Mammary epithelial cell (primary cell): ENCODE measurements at places on chromosomes 6 and 20. TPM values are rescaled to one million over a fixed set of nuclear protein-coding genes. Genes with fewer than 3 reads are reported as not detected.

GRCh38 chr6:1945235-1945832 is 300.1 kb downstream of the GMDS start:
- DNase-seq = no peak

- peak; percentile 6 for DNase-seq
Measured at GRCh38 chr6:78868116-78868515, 765 bp downstream of the IRAK1BP1 start.

DNA sequence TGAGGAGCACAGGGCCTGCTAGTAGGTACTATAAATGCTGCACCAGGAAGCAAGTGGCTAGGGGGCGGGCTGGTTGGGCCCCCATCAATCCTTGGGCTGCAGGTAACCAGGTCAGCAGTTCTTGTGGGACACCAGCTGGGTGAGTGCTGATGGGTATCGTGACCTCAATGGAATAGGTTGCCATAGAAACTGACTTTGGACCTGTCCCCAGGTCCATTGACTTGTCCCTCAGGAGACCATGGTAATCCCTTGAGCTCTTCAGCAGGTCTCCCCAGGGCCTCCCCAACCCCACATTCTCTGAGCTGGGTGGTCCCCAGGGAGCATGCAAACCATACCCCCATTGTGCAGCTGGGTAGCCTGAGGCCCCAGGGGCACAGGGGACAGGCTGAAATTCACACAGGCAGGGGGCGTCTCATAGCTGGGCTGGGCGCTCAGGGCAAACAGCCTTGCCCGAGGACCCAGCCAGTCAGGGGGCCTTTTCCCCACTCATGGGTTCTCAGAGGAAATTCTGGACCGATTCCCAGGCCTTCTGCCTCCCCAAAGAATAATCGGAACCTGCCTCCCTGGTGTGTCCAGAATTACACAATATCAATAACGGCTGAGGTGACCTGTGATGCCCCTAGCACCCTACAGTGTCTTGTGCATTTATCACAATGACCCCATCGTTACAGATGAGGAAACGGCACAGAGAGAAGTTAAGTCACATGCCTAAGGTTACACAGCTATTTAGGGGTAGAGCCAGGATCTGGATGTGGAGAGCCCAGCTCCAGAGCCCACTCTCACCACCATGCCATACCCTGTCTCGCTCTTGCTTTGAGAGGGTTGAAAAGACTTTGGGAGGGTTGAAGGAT is 35.9 kb downstream of the SRC start:
- no peak for DNase-seq

DNA sequence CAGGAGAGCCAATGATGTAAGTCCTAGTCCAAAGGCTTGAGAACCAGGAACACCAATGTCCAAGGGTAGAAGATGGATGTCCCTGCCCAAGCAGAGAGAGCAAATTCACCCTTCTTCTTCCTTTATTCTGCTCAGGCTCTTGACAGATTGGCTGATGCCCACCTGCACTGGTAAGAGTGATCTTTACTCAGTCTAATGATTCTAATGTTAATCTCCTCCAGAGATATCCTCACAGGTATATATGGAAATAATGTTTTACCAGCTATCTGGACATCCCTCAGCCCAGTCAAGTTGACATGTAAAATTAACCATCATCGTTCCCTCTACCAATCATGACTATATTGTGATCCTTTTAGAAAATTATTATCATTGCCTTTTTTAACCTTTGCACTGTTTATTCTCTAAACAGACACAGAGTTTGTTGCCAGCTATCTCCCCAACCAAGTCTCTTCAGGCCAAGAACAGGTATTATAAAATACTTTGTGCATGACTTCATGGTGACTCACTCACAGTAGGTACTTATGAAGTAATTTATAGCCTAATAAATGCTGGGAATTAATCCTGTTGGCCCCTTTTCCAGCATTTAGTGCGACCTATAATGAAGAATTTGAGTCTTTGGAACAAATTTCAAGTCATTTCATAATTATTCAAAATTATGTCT is 26.2 kb upstream of the TSHZ2 start:
- peak; percentile 76 for DNase-seq

DNA sequence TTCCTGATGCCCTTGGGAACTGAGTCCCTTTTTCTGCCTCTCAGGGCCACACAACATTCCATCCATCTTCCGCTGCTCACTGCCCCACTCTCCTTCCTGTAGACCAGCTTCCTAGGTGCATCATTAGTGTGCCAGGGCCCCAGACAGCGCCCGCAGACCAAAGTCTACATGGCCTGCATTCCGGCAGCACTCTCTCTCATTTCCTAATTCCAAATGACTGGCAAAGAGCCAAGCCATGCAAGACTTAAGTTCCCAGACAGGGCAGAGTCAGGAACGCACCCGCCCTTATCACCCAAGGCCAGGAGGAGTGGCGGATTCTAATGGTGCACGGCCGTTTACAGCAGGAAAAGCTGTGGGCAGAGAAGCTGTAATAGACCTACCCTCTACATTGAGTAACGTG is 159.8 kb upstream of the ARID1B start:
- DNase-seq = no peak

Gene TLDC2
- polyA plus RNA-seq = not detected

DNA sequence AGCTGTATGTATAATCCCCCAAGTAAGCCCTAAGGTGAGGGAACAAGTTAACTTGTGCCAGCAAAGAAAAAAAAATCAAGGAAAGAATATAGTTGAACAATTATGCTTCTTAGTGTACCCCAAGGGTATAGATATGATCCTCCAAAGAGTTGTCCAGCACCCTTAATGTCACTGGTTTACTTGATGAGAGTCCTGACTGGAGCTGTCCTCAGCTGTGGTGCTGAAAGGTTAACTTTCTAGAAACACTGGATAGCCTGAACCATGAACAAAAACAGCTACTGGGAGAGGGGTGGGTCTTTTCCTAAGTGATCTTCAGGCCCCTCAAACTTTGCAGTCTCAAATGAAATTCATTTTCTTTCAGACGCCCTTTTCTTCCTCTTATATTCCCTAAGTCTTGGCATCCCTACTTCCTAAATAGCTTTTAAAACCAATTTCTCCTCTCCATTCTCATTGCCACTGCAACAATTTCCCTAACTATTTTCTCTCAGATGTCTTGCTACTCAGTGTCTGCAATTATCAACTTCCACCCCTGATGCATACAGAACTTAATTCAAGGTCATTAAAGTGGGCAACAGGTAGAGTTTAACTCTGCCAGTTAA is 83.5 kb upstream of the PROKR2 start:
- peak; percentile 17 for DNase-seq

GRCh38 chr6:141133836-141134235 is 998.9 kb upstream of the GJE1 start:
- no peak for DNase-seq

DNA sequence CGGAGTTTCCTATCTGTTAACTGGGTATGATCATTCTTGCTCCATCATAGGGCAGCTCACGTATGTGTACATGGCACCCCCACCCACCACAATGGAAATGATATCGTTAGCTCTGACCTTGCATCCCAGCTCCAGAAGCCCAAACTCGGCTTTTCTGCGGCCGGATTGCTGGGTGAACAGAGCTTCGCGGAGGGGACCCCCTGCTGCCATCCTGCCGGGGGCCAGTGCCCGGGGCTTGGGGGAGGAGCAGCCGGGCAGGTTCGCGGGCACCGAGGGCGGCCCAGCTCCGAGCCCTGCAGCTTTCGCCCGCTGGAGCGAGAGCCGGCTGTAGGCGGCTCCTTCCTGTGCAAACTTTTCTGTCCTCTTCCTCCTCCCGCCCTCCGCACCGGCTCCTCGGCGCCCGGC is 24.9 kb upstream of the FUCA2 start:
- DNase-seq = peak; percentile 45

GRCh38 chr6:53048431-53049195 is 16.6 kb upstream of the FBXO9 start:
- DNase-seq = peak; percentile 91

- no peak for DNase-seq
Measured at GRCh38 chr20:42576167-42576566, 613.5 kb downstream of the PTPRT start.

- no peak for DNase-seq
Measured at GRCh38 chr6:6900569-6901204, 207.1 kb upstream of the RREB1 start.

Gene DPPA5
- not detected for polyA plus RNA-seq

- DNase-seq = no peak
Measured at GRCh38 chr20:58717278-58718091, 24.9 kb downstream of the NPEPL1 start.

Gene SHLD1
- 2.9 TPM for polyA plus RNA-seq

DNA sequence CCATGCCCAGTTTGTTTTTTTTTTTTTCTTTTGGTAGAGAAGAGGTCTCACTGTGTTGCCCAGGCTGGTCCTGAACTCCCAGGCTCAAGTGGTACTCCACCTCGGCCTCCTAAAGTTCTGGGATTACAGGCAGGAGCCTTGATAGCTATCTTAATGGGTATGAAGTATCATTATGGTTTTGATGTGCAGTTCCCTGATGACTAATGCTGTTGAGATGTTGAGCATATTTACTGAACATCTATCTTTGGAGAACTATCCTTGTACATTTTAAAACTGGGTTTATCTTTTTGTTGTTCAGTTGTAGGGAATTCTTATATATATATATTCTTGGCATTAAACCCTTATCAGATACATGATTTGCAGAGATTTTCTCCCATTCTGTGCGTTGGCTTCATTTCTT is 21.4 kb upstream of the MYL9 start:
- no peak for DNase-seq

Gene C6orf136
- 7.4 TPM for polyA plus RNA-seq

Gene NKAPL
- 0.34 TPM for polyA plus RNA-seq

GRCh38 chr6:45350186-45350710 is 22.1 kb downstream of the RUNX2 start:
- no peak for DNase-seq

DNA sequence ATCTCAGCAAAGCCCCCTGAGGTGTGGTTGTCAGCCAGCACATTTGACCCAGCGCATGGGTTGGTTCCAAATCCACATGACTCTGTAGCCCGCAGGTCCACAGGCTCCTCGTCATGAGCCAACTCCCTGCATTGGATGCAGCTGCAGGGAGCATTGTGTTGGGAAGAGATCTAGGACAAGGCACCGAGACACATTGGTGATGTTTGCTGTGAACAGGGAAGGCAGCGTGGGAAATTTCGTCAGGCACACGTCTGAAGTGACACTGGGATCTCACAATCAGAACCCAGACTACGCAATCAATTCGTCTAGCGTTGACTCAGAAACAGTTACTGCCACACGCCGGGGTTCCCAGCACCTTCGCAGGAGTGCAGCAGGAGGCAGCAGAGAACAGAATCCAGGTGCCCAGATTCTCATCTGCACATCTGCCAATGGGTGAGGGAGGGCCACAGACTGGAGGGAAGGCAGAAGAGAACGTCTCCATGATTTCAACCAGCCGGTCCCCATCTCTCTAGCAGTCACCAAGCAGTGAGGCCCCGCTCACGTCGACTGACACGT is 177.0 kb downstream of the TTLL2 start:
- no peak for DNase-seq

GRCh38 chr6:142669471-142670351 is 275.3 kb downstream of the HIVEP2 start:
- DNase-seq = no peak

Gene TEAD3
- 12.8 TPM for polyA plus RNA-seq

Gene SLC2A10
- not detected for polyA plus RNA-seq

DNA sequence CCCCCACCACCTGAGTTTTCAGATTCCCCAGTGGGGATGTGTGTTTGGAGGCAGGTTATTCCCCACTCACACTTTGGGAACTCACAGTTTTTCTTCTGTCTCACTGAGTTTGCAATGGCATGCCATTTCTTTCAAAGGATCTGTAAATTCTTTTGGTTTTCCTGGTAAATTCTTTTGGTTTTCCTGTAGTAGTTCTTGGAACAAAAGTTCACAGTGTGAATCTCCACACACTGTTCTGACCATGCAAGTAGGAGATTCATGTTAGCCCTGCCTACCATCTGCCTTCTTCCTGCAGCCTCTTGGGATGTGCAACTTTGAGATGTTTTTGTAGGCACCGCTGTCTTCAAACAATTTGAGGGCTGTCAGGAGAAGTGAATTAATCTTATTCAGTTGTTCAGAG is 165.6 kb upstream of the OGFRL1 start:
- no peak for DNase-seq

GRCh38 chr6:33289784-33290315 is 449 bp downstream of the PFDN6 start:
- DNase-seq = no peak

DNA sequence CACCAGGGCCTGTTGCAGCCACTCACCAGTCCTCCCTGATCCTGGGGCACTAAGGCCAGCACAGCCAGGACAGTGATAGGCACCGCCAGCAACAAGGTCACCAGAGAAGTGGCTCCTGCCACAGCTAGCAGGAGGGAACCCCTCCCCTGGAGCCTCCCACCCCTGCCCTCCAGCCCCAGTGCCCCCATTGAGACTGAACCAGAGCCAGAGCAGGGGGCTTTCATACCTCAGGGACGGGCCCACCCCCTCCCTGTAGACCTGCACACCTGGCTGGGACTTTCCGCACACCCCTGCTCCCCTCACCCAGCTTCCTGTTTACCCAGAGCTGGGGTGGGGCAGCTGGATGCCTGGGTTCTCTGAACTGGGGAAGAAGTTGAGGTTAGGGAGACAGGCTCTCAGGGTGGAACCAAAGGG is at the start of gene LTB:
TSS of gene LTB (minus strand) at position 195 of the 414 bp plus-strand sequence. CDS start at position 188, 7 bp downstream.
- DNase-seq = no peak

GRCh38 chr20:51815383-51816076 is 13.2 kb upstream of the SALL4 start:
- no peak for DNase-seq

DNA sequence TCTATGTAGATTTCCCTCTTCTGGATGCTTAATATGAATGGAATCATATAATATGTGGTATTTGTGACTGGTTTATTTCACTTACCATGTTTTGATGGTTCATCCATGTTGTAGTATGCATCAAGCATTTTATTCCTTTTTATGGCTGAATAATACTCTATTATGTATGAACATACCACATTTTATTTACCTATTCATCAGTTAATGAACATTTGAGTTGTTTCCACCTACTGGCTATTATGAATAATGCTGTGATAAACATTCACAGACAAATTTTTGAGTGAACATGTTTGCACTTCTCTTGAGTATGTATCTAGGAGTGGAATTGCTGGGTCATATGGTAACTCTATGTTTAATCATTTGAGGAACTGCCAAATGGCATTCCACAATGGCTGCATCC is 14.9 kb upstream of the ZNF451 start:
- no peak for DNase-seq

GRCh38 chr6:79964607-79965081 is 17.3 kb upstream of the ELOVL4 start:
- DNase-seq = no peak

DNA sequence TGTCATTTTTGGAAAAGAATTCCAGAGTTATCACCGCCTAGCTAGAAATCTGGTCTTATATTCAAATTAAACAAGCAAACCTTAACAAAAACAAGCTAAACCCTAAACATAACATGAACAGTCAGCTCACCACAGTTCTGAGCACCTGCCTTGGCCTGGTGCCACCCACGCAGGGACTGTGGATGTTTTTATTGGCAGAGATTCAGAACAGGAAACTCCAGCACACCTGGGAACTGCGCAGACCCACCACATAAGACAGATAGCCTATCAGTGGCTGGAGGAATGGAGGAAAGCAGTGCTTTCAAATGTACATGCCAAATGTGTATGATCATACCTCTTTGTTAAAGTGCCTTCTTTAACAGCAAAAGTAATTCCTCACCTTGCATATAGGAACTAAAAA is 8.9 kb downstream of the SLC16A10 start:
- DNase-seq = peak; percentile 91

- no peak for DNase-seq
Measured at GRCh38 chr6:85092226-85092625, 327.8 kb upstream of the TBX18 start.

Gene CLVS2
- not detected for polyA plus RNA-seq
